DMS 273 treated with DMSO at 0.1 percent for 48 hours (cell line): ENCODE measurements at places on chromosomes 16 and 17.

DNA sequence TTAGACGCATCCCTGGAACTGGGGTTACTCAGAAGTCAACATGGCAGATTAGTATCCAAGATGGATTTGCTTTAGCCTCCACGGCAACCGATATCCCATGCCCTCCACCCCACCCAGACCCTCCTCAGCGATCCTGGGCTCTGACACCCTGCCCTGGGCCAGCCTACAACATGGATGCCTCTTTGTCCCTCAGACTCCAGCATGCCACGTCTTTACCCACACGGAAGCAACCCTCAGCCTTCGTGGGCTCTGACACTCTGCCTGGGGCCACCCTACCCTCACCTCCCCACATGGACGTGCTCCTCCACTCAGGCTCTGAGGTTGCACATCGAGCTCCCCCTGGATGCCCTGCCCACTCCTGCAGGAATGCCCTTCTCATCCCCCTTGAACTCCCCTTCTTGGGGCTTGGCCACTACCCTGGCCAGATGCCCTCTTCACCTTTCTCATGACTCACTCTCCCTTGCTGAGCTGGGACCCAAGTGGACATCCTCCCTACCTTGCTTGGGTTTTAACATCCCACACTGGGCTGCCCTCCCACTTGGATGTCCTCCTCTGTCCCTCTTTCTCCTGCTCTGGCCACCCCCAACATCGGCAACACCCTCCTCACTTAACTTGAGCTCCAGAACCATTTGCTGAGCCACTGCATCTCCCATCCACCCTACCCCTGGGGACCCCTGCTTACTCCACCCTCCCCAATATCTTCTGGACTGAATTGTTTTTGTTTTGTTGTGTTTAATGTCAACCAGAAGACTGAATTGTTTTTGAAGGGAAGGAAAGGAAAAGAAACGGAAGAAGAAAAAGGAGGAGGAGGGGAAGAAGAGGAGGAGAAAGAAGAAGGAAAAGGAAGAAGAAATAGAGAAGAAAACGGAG, 18.3 kb upstream of the TMEM92 start:
- DNase-seq: no peak

DNA sequence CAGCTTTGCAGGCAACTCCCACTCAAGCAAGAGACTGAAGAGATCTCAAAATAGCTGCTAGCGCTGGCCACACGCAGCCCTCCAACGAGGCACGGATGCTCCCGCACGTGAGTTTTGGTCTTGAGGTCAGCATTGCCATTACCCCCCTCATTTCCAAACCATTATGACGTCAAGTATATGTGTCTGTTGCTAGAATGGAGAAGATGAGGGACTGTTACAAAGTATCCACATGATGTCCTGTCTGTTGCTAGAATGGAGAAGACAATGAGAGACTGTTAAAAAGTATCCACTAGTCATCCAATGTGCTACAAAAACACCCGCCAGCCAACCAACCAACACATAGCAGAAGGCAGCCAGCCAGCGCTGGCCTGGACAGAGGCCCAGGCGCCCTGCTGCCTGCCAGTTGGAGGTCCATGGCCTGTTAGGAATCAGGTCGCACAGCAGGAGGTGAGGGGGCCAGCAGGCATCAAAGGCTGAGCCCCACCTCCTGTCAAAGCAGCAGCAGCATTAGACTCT, 24.8 kb downstream of the KLHDC4 start:
- peak; percentile 93 for DNase-seq

GRCh38 chr17:41982026-41982760, 15.6 kb downstream of the CNP start:
- DNase-seq: no peak

DNA sequence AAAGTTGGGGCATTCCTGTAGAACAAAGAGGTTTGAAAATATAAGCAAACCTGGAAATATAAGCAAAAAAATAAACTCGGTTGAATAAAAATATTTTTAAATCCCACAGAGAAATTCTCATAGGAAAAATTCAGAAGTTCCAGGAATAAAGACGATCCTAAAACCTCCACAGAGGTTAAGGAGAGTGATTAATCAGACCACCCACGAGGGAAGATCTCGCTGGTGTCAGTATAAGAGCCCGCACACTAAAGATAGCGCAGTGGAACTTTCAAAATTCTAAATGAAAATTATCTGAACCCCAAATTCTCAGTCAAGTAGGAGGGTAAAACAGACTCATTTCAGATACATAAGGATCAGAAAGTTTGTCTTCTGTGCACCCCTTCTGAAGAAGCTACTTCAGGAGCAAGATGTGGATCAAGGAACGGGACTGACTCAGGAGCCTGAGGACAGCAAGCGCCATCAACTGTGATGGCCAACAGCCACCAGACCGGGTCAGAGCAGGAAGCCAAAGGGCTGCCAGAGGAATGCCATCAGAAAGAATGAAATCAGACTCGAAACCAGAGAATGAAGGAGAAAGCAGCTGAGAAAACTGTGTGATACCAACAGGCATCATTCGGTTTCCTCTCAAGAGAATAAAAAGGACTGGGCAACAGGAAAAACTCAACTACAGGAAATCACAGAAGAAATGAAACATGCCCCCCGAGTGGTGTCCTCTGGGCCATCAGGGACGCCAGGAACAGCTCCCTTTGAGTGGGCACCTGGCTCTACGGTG, 66.9 kb downstream of the CYTH1 start:
- DNase-seq: no peak

- DNase-seq: no peak
Observed at GRCh38 chr17:42508426-42509165, 27.4 kb upstream of the NAGLU start.

GRCh38 chr17:78252111-78252634, 20.7 kb downstream of the TMEM235 start:
- no peak for DNase-seq

GRCh38 chr17:80424878-80425765, 10.2 kb downstream of the ENDOV start:
- no peak for DNase-seq

DNA sequence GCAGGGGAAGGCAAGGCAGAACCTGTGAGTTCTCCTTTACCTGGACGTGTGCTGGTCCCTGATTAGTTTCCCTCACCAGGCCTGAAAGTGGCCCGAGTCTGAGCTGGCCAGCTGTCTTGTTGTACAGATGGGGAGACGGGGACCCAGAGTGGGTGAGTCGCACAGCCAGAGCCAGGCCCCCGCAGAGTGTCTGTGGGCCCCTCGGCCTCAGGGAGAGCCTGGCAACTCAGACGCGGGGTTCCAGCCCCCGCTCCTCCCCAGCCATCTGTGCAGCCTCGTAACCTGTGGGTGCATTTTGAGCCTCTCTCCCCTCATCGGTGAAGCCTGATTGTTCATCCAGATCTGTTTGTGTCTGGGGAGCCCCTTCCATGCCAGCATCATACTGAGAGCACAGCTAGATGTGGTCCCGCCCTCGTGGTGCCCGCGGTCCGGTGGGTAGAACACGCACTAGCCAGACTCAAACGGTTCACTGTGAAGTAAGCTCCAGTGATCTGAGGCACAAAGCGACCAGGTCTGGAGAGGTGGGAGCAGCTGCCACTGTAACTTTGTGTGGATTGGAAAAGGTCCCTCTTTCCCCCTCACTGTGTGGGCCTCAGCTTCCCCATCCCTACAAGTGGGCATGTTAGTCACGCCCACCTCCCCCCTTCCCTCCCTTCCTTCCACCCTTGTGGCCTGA, 6.0 kb upstream of the NDRG4 start:
- no peak for DNase-seq

- DNase-seq: no peak
Observed at GRCh38 chr17:52505601-52506000, 347.1 kb upstream of the CA10 start.

DNA sequence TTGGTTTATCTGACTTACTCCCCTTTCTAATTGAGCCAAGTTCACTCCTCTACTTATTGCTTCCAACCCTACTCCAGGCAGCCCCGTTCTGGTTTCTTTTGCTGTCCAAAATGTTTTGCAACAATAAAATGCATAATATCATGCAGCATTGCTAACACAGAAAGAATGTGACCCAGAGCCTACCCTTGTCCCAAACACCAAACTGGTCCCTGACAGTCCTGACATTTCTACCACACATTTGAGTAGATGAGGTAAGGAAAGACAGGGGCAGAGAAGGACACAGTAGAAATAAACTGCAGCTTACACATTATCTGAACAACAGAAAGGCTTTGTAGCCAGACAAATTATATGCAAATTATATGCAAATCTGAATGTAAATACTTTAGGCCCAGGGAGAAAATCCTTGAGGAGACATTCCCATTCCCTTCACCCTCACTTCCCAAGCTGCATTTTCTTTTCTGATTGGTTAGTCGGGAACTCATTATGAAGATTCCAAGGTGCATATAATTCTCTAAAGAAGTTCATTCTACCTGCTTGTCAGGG, 31.6 kb downstream of the SOX9 start:
- DNase-seq: no peak

GRCh38 chr16:81099958-81100357, 3.8 kb upstream of the GCSH start:
- DNase-seq: no peak

GRCh38 chr17:56359518-56359917, 206.2 kb downstream of the ANKFN1 start:
- DNase-seq: no peak

- DNase-seq: no peak
Observed at GRCh38 chr16:49269201-49269600, 12.4 kb downstream of the CBLN1 start.

GRCh38 chr17:55292094-55292493, 27.3 kb downstream of the HLF start:
- no peak for DNase-seq

GRCh38 chr17:37399265-37399803, 7.3 kb downstream of the ACACA start:
- no peak for DNase-seq

DNA sequence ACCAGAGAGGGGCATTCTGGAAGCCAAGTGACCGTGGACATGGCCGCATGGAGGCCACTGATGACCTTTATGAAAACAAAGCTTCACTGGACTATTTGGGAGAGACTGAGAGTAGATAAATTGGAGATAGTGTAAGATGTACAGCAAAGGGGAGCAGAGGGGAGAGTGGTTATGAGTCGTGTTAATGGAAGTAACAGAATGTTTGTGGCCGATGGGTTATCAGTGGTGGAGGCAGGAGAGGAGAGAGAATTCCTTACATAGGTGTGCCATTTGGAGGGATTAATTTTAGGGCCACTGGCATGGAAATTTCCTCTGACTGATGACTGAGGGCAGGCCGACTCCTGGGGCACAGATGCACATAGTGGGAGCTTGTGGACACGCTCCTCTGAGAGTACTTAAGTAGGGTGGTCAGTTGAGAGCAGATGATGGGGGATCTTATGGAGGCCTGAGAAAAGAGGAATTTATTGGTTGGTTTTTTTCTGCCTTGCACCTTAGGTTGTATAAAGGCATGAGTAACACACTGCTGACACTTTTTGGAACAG, 19.2 kb downstream of the PRPSAP2 start:
- DNase-seq: no peak

GRCh38 chr16:2466667-2467527, 4.2 kb upstream of the NTN3 start:
- DNase-seq: no peak

DNA sequence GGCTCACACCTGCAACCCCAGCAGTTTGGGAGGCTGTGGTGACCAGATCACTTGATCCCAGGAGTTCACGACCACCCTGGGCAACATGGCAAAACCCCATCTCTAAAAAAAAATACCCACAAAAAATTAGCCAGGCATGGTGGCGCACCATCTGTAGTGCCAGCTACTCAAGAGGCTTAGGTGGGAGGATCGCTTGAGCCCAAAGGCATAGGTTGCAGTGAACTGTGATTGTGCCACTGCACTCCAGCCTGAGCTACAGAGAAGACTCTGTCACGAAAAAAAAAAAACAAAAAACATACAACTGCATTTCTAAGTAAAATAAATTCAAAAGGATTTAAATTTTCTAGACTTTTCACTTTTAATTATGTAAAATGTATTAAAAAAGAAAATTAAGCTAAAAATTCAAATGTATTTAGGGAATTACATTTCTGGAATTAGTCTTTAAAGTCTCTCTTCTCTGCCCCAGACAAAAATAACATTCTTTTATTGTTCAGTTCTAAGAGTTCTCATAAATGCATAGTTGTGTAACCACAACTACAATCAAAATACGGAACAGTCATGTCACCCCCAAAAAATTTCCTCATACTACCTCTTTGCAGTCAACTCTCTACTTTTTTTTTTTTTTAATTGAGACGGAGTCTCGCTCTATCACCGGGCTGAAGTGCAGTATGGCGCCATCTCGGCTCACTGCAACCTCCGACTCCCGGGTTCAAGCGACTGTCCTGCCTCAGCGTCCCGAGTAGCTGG, 14.1 kb downstream of the FAM222B start:
- DNase-seq: no peak
